ENCODE measurements at places on chromosomes 7 and 10.
A peak's percentile ranks its signal among the peaks of the same experiment; 100 is the strongest.

DNA sequence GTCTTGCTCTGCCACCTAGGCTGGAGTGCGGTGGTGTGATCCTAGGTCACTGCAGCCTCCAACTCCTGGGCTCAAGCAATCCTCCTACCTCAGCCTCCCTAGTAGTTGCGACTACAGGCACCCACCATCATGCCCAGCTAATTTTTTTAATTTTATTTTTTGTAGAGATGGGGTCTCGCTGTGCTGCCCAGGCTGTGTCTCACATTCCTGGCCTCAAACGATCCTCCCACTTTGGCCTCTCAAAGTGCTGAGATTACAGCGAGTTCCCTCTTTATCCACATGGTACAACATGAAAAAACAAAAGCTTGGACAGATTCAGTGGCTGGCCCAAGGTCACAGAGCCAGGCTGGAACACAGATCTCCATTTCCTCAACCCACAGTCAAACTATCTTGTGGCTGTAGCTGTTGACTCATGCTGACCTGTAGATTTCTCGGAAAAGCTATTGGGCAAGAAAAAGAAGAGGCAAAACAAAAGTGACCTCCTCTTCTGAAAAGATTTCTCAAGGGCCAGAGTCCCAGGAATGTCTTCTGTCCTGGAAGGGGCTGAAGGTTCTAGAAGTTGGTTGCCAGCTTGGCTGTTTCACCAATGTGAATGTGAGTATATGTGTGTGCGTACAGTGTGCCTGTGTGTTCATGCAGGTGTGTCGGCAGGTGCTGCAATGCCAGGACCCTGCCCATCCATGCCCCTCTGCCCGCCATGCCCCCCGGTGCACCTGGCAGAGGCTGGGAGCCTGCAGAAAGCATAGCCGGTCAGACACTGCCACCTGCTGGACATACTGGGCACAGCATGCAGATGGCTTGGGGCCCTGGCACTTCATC is 28.4 kb downstream of the TMEM130 start:
- no peak overlapping the region for H3K4me3 ChIP-seq
- H3K27me3 ChIP-seq: no peaks in the 10 kb centered on the region
- DNase-seq: peak; percentile 87
- no peak overlapping the region for H3K27ac ChIP-seq
- H3K36me3 ChIP-seq: no peaks in the 10 kb centered on the region
- H3K4me1 ChIP-seq: peaks cover 11% of the 10 kb centered on the region

DNA sequence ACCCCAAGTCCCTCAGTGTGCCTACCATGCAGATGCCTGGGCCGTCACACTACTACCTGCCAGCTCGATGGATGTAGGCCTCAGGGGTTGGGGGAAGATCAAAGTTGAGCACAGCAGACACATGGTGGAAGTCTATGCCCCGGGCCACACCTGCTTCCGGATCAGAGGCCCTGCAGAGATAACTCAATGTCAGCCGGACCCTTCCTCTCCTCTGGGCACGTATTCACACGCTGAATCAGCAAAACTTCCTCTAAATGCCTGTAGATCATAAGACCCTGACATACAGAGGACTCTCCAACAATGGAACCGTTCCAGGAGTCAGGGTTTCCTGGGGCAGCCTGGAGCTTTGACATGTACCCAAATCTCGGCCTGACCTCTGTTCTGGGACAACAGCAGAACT is 3.7 kb downstream of the DDX56 start:
- H3K36me3 ChIP-seq: peaks cover 52% of the 10 kb centered on the region
- no peak overlapping the region for H3K4me3 ChIP-seq
- no peak overlapping the region for H3K27ac ChIP-seq
- no peak for DNase-seq
- no peaks in the 10 kb centered on the region for H3K27me3 ChIP-seq

DNA sequence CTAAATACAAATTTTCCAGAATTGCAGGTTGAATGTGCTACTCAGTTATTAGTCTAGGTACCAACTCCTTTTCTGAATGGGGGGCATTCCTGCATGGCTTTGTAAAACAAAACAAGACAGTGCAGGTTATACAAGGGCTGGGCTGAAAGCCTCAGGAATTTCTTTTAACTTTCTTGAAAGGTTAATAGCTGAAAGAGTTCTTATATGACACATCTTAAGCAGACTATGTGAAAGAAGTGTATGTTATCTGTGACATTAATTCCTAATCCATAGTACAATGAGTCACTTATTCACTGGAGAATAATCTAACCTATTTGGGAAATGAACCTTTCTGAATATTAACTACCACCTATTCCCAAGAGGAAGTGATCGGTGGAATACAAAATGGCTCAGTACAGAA is 115.6 kb upstream of the FAM133B start:
- DNase-seq: no peak
- no peak overlapping the region for H3K27ac ChIP-seq
- H3K36me3 ChIP-seq: peaks cover 1% of the 10 kb centered on the region
- H3K27me3 ChIP-seq: no peaks in the 10 kb centered on the region
- no peak overlapping the region for H3K4me3 ChIP-seq

GRCh38 chr7:150875791-150876190 is 23.5 kb downstream of the AOC1 start:
- no peak overlapping the region for H3K27ac ChIP-seq
- no peaks in the 10 kb centered on the region for H3K36me3 ChIP-seq
- DNase-seq: no peak
- no peaks in the 10 kb centered on the region for H3K27me3 ChIP-seq

- peak; percentile 70 for DNase-seq
- H3K36me3 ChIP-seq: no peaks in the 10 kb centered on the region
- H3K4me3 ChIP-seq: peak within 1 kb of the TSS; percentile 75
Observed at GRCh38 chr10:119103903-119104653, at the start of gene DENND10. Gene DENND10 (plus strand): TSS chr10:119104113. CDS start chr10:119104143, 30 bp downstream.

- DNase-seq: peak; percentile 20
- no peaks in the 10 kb centered on the region for H3K36me3 ChIP-seq
- H3K27me3 ChIP-seq: no peaks in the 10 kb centered on the region
Observed at GRCh38 chr7:102004229-102004628, 186.8 kb downstream of the CUX1 start.

- H3K4me1 ChIP-seq: peaks cover 6% of the 10 kb centered on the region
- no peaks in the 10 kb centered on the region for H3K27me3 ChIP-seq
- H3K27ac ChIP-seq: no peak overlapping the region
- H3K4me3 ChIP-seq: no peak overlapping the region
- H3K36me3 ChIP-seq: no peaks in the 10 kb centered on the region
Observed at GRCh38 chr10:32111585-32111984, 55.4 kb upstream of the KIF5B start.

DNA sequence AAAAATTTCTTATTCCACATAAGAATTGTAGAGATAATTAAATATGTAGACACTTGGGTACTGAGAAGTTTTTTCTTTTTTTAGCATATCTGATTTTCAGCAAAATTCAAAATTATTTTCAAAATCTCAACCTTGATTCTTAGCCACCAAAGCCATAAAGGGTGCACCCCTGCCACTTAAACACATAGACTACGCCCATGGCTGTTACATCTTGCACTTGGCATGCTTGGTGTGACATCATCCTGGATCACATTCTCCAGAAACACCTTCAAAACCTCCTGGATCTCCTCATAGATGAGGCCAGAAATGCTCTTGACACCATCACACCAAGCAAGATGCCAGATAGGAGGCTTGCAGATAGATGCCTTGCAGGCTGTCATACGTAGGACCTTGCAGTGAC is 89.1 kb upstream of the KLF14 start:
- no peaks in the 10 kb centered on the region for H3K4me1 ChIP-seq
- H3K27me3 ChIP-seq: no peaks in the 10 kb centered on the region
- H3K36me3 ChIP-seq: no peaks in the 10 kb centered on the region
- H3K4me3 ChIP-seq: no peak overlapping the region
- peak; percentile 9 for DNase-seq

DNA sequence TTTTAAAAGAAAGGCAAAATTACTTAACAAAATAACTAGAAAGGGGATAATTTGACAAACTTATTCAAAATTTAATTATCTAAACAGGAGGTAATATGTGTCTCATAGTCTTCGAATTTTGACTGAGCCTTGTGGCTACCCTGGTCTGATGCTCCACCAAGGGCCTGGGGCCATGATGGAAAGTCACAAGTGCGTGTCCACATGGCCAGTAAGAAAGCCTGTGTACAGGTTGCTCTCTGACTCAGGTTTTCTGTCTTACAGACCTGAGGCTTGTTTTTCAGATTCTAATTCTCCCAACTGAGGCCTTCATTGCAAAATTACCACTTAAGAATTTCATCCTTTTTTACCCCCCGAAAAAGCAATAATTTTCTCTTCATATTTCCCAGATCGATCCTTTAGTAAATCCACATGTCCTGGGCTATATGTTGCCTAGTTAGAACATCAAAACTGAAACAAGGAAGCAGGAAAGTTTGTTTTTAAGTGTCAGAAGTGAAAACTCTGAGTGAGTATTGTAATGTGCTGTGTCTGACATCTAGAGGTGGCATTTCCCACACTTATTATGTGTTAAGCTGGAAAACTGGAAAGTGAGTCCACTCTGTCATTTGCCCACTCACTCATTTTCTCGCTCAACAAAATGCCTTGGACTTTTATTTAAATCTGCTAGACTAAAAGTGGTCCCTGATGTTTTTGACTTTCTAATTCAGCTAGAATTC is 10.0 kb downstream of the CYP3A43 start:
- no peaks in the 10 kb centered on the region for H3K4me1 ChIP-seq
- no peak overlapping the region for H3K27ac ChIP-seq
- H3K27me3 ChIP-seq: peaks cover 3% of the 10 kb centered on the region
- H3K4me3 ChIP-seq: no peak overlapping the region

- H3K4me1 ChIP-seq: no peaks in the 10 kb centered on the region
- no peak overlapping the region for H3K27ac ChIP-seq
- H3K27me3 ChIP-seq: peaks cover 15% of the 10 kb centered on the region
- no peaks in the 10 kb centered on the region for H3K36me3 ChIP-seq
Observed at GRCh38 chr10:14328881-14329672, 1.6 kb downstream of the FRMD4A start.

DNA sequence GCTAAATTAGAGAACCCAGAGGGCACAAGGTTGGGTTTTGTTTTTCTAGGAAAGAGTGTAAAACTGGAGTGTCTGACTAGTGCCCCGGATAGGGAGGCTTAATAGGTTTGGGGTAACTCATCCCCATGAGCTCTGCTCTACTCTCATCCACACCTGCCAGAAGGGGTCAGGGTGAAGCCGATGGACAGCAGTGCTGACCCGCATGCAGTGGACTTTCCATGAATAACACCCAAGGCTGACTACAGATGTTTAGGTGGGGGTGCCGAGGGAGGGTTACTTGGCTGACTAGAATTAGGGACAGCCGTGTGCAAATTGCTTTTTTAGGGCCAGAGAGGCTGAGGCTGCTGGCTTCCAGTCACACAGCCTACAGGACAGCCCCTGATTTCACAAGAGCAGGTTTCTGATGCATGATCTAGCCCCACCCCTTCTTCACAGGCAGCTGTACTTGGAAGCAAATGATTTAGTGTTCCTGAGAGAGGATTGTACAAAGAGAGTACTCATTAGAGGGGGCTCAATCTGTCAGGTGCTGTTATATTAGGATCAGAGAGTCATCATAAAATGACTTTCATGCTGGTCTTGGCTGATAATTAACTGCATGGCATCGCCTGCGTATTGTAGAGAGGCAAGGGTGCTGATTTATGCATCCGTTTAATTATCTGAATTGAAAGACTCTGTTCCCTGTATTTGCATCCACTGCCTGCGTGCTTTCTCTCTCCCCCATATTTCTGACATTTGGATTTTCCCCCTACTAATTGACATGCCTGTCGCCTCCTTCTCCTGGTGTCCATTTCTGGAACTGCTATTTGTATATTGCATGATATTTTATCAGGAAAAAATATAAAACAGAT is 9.5 kb downstream of the INHBA start:
- DNase-seq: peak; percentile 66
- peaks cover 25% of the 10 kb centered on the region for H3K36me3 ChIP-seq
- no peak overlapping the region for H3K4me3 ChIP-seq
- H3K4me1 ChIP-seq: peaks cover 22% of the 10 kb centered on the region

- H3K4me1 ChIP-seq: peaks cover 2% of the 10 kb centered on the region
- H3K27ac ChIP-seq: no peak overlapping the region
- peak; percentile 48 for DNase-seq
- H3K4me3 ChIP-seq: peak overlapping the region; percentile 80
- H3K27me3 ChIP-seq: peaks cover 5% of the 10 kb centered on the region
Observed at GRCh38 chr10:75407713-75408508, 6.3 kb upstream of the ZNF503 start.

GRCh38 chr10:109966961-109967738 is 40.6 kb upstream of the ADD3 start:
- peak; percentile 92 for DNase-seq
- H3K4me1 ChIP-seq: peaks cover 25% of the 10 kb centered on the region
- peak overlapping the region; percentile 18 for H3K4me3 ChIP-seq
- no peaks in the 10 kb centered on the region for H3K27me3 ChIP-seq

GRCh38 chr7:8322667-8323066 is 60.7 kb upstream of the ICA1 start:
- no peaks in the 10 kb centered on the region for H3K4me1 ChIP-seq
- H3K27ac ChIP-seq: no peak overlapping the region
- H3K27me3 ChIP-seq: no peaks in the 10 kb centered on the region
- no peaks in the 10 kb centered on the region for H3K36me3 ChIP-seq
- DNase-seq: no peak
- H3K4me3 ChIP-seq: no peak overlapping the region

- H3K36me3 ChIP-seq: no peaks in the 10 kb centered on the region
- H3K4me1 ChIP-seq: no peaks in the 10 kb centered on the region
- no peak overlapping the region for H3K4me3 ChIP-seq
Observed at GRCh38 chr10:54266395-54266794, 534.6 kb downstream of the PCDH15 start.

GRCh38 chr10:29181936-29182335 is 106.9 kb upstream of the LYZL1 start:
- H3K27me3 ChIP-seq: peaks cover 2% of the 10 kb centered on the region
- H3K27ac ChIP-seq: no peak overlapping the region
- no peaks in the 10 kb centered on the region for H3K4me1 ChIP-seq
- H3K36me3 ChIP-seq: no peaks in the 10 kb centered on the region
- DNase-seq: no peak
- H3K4me3 ChIP-seq: no peak overlapping the region

- H3K36me3 ChIP-seq: no peaks in the 10 kb centered on the region
- no peak overlapping the region for H3K27ac ChIP-seq
- H3K4me1 ChIP-seq: no peaks in the 10 kb centered on the region
- no peaks in the 10 kb centered on the region for H3K27me3 ChIP-seq
- no peak overlapping the region for H3K4me3 ChIP-seq
Observed at GRCh38 chr7:87116315-87116714, 35.9 kb upstream of the DMTF1 start.
